ENCODE measurements at places on chromosomes 2 and 18.

DNA sequence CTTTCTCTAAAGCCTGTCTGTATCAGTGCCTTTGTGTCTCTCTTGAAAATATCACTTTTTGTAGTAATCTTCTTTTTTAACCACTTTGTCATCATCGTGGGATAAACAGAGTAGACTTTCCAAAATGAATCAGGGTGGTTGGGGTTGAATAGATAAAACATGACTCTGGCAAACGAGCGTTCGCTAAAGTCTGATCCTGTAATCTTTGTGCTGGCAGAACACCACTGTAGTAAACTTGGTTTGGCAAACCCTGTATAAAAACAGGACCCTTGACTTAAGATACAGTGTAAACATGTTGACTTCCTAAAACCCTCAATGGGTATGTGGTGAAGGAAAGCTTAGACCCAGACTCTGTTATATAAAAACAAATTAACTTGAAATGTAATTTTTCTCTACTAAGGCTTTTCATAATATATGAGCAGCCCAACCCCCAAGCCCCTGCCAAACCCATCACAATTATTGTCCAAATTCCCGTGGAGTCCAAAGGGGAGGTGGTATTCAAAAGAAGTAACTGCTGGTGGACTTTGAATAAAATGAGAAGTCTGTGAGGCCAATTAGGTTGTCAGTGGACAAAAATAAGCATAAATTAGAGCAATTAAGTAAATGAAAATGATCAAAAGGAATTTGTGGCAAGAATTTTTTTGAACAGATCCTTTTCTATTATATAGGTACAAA, 52.2 kb downstream of the COLEC12 start:
- DNase-seq, result no peak

DNA sequence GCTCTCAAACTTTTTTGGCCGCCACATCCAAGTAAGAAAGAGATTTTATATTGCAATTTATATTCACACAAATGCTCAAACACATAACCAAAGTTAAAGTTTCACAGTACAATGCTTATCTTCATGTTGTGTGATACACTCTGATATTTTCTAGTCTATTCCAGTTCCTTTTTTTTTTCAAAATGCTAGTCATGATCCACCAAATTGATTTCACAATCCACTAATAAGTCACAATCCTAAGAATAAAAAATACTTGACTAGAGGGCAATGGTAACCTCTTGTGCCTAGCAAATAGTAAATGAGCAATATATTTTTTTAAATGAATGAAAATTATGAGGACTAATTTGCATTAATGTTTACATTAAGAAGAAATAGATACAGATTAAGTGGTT, 5.8 kb upstream of the PTPN4 start:
- peak; percentile 30 for DNase-seq

GRCh38 chr2:154600927-154601494, 97.5 kb upstream of the KCNJ3 start:
- DNase-seq, result no peak

DNA sequence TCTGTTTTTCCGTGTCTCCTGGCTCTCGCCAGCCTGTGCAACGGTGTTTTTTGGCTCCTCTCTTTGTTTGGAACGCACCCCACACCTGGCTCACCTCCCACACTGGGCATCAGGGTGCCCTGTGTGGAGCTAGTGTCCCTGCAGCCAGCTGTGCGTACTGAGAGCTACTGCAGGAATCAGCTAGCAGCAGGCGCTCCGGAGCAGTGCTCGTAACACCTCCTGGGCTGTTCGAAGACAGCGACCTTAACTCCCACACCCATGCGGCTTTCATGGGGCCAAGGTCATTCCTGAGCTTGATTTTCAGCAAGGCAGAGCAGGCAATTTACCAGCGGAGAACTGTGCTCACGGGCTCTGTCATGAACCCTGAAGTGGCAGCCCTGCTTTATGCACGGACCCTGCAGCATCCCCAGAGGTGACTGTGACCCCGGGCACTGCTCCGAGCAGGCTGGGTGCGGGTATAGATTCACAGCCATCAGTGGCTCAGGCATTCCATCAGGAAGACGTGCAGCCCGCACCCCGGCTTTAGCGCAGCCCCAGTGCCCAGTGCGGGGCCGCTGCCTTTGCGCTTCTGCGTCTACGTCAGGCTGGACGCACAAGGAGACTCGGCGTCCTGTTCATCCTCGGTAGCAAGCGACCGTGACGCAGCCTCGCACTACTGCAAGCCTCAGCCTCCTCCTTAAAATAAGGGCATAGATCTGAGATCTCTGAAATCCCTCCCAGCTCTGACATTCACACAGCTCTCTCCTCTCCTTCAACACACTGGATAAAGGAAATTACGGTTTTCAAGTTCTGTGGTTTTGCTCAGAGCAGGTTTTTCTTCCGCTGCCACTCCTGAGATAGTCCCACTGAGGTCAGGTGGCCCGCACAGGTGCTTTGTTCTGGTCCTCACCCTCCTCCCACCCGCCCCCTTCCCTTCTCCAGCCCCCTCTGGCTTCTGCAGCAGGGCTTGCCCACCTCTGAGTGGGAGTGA, 58.2 kb downstream of the ADI1 start:
- DNase-seq, result no peak

DNA sequence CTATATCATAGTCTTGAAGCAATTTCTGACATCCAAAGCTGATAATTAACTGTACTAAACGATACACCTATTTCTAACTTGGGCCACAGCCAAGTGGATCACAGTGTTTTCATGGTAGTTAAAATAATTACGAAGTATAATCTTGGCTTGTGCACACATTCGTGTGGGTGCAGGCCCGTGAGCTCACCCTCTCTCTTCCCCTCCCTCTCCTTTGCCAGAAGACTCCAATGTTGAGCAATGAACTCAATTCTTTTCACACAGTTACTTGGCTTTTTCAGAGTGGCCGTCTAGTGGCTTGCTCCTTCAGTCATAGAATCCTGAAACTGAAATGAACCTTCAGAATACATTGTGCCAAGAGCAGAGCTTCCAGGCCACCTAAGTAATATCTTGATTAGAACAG, 178.7 kb downstream of the NCKAP5 start:
- DNase-seq, result no peak

GRCh38 chr18:68085251-68085650, 568.7 kb upstream of the DSEL start:
- DNase-seq, result no peak

DNA sequence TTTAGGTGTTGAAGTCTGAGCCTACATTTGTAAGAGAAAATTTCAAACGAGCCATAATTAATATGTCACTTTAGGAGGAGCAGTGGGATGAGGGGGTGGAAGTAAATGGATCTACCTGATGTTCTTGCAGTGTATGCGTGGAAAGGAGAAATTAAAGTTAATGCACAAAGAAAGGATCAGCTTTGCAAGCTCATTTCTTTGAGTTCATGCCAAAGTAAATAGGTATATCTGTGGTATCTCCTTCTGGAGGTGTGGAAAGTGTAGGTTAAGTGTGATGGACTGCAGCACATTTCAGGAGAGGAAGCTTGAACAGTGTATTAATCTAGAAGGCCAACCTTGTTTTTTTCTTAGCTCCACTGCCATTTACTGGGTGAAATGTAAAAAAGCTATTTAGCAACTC, 307.5 kb upstream of the ZEB2 start:
- DNase-seq, result no peak

DNA sequence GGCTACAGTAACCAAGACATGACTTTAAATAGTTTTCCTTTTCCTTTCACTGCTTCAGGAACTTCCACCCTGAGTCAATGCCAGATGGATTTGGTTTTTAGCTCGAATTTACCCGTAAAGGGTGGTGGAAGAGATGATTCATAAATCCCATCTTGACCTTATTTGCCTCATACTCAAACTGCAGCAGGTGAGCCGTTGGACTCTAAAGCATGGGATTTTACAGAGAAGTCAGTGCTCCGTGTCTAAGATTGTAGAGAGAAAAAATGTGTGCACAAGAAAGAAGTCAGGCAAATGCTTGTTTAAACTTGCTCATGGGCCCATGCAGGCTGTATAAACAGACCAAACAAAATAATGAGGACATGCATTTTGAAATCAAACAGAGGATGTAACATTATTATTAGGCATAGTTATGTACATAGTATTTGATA, 369.7 kb upstream of the TRIB2 start:
- no peak for DNase-seq

DNA sequence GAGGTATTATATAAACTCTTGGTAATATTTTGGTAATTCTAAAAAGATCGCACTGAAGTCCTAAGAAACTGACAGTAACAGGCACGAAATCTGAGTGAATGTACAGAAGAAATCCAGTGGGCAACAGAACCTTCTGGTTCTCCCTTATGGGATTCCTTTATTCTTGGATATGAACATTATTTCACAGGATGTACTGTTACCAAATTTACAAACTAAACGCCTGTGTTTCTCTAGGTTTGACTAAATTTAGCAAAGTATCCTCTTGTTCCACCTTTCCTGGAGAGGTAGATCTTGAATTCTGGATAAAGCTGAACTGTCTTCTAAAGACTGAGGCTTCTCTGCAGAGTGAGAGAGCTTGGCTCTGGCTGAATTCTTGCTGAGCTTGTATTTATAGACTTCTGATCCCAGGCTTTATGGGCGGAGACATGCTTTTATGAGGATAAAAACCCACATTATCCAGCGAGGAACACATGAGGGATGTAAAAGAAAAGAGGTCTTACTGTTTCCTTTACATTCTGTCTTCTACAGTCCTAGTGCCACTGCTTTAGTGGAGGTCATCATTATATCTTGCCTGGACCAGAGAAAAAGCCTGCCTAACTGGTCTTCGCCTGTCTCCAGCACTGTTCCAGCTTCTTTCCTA, 220.8 kb downstream of the CDH2 start:
- DNase-seq, result no peak

GRCh38 chr2:230657906-230658305, 54.7 kb upstream of the CAB39 start:
- no peak for DNase-seq

- DNase-seq, result no peak
These were observed 11.0 kb upstream of the HK2 start for GRCh38 chr2:74822771-74823566.

DNA sequence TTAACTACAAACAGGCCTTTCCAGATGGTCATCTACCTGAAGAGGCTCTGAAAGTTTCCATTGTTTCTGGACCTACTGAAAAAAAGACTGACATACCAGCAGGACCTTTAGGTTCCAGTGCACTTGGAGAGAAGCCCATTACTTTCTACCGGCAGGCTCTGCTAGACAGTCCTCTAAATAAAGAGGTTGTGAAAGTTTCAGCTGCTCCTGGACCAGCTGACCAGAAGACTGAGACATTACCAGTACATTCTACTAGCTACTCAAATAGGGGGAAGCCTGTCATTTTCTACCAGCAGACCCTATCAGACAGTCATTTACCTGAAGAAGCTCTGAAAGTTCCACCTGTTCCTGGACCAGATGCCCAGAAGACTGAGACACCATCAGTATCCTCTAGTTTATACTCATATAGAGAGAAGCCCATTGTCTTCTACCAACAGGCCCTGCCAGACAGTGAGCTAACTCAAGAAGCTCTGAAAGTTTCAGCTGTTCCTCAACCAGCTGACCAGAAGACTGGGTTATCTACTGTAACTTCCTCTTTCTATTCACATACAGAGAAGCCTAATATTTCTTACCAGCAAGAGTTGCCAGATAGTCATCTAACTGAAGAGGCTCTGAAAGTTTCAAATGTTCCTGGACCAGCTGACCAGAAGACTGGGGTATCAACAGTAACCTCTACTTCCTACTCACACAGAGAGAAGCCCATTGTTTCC, 65.8 kb downstream of the ALMS1 start:
- peak; percentile 44 for DNase-seq

DNA sequence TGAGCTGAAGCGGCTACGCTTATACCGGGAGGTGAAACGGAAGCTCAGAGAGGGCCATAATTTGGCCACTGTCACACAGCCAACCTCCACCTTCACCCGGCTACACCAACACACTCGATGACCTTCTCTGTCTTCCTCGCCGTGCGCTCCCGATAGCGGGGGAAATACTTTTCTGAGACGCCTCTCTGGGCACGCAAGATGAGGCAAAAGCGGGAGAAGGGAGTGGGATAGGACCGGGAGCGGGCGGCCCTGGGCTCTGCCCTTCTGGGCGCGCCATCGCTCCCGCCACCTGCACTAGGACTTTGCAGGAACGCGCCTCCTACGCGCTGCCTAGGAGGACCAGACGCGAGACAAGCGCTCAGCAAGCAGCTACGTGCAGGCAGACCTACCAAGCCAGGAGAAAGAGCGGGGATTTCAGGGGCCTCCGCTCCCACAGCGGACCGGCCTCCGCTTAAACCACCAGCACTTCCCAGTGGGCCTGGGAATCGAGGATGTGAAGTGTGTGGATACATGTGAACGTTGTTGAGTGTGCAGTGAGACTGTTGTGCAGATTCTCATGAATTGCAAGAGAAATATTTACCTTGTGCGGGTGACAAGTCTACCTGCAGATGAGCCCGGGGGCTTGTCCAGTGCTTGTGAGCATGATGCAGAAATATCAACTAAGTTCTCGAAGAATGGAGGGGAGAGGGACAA, 11.4 kb downstream of the SIX3 start:
- DNase-seq, result peak; percentile 28

DNA sequence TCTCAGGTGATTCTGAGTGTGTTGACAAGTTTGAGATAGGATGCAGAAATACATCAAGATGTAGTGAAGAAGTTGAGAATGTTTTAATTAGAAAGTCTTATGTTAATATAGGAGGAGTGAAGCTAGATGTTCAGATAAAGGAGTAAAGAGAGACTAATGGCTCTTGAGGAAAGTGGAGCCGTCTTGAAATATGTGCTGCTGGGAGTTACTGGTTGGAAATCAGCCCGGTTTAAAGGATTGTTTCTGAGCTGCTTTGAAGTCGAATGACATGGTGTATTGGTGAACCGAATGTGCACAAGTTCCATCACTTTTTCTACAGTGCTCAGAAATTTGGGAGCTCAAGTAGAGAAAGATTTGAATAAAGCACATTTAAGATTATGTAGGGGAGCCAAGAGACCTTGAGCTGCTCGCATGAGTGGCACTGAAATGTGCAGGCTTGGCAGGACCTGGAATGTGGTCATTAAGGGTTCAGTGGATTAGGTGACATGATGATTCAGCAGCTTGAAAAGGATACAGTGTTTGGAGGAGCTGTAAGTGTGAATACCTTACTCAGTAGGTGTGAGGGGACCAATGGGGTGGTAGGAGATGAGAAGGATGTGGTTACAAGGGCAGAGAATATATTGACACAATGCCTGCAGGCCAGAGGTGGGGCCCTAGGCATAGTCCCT, 68.6 kb downstream of the CAB39 start:
- no peak for DNase-seq

Measured in common myeloid progenitor, CD34-positive (primary cell).